Globus pallidus (tissue), 1 donor: ENCODE measurements at places on chromosomes 7 and 10.

- peak; percentile 20 for DNase-seq
Measured at GRCh38 chr10:26528715-26529393, 90.7 kb downstream of the APBB1IP start.

GRCh38 chr10:61992059-61992460, 90.6 kb downstream of the ARID5B start:
- no peak for DNase-seq

GRCh38 chr7:36473454-36474282, 84.0 kb downstream of the ANLN start:
- DNase-seq: peak; percentile 44

GRCh38 chr10:15360566-15360965, 10.5 kb downstream of the FAM171A1 start:
- DNase-seq: no peak
